ENCODE measurements at places on chromosomes 11 and 22.

DNA sequence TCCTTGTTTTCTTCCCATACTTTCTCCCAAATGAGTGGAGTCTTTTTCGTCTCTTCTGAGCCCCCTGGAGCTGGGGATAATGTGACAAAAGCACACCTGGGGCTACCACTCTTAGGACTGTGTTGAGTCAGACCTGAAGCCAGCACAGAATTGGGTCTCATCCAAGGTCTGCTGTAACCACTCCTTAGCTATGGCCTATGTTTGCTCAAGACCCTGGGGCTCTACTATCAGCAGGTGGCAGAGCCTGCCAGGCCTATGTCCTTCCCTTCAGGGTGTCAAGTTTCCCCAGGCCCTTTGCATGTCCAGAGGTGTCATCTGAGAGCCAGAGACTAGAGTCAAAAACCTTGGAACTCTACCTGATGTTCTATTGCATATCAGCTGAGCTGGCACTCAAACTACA lies 335.7 kb downstream of the DDX10 start:
- no peak for DNase-seq

DNA sequence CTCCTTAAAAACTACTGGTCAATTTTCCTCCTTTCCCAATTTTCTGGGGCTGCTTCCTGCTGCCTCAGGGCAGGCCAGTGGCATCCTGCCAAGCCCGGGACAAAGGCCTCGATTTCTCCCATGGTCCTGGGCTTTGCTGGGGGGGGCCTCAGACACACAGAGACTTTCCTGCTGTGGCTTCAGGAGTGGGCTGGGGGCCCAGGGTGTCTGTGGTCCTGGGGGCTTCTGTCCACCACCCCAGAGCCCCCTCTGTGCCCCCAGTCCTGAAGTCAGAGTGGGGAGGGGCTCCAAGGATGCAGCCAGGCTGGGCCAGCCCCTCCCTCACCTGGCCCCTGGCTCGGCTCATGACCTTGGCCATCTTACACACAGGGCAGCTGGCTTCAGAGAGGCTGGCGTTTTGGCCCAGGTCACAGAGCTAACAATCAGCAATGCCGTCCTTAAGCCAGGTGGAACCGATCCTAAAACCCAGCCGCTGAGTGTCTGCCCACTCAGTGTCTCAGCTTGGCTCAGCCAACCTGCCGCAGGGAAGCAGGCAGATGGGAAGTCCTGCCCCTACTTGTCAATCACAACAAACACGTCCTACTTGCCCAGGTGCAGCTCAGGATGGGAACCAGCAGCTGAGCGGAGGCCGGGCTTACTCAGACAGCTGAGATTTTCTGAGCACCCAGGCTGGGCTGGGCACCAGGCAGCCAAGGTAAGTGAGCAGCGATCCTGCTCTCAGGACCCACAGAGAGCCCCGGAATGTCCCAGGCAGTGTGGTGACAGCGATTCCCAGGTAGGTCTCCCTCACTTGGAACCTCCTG lies 34.6 kb downstream of the OSBPL5 start:
- DNase-seq, result no peak

DNA sequence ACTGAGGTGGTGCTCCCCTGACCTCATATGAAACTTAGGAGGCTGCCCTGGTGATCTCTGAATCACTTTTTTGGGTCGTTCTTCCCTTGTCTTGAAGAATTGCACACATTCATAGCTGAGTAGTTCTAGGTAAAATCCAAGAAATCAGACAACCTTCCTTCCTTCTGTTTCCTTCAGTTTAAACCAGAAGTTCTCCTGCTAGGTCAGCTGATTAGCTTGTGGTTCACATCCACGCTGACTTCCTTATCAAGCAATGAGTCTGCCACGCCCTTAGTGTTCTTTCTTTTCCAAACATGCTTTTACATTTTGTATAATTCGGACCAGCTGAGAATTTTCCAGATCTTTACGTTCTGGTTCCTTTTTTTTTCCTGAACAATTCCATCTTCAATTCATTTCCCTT lies 892.8 kb downstream of the NTM start:
- DNase-seq, result no peak

DNA sequence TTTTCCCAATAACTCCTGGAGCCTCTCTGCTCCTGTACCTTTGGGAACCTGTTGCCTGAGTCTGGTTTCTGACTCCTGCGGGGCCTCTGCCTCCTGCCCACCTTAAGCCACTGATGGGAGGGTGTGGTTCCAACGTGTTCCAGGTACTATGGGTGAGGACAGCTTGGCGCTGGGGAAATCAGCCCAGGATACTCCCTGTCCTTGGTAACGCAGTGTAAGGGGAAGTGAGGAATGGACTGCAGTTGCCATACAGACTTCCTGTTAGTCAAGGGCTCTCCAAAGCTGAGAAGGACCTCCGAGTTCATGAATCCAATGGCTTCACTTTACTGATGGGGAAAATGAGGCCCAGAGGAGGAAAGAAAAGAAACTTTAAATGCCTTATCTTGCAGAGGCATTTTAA lies 1.2 kb upstream of the MARK2 start:
- no peak for DNase-seq

- peak; percentile 36 for DNase-seq
Measured at GRCh38 chr11:45149483-45150056, 3.1 kb downstream of the PRDM11 start.

DNA sequence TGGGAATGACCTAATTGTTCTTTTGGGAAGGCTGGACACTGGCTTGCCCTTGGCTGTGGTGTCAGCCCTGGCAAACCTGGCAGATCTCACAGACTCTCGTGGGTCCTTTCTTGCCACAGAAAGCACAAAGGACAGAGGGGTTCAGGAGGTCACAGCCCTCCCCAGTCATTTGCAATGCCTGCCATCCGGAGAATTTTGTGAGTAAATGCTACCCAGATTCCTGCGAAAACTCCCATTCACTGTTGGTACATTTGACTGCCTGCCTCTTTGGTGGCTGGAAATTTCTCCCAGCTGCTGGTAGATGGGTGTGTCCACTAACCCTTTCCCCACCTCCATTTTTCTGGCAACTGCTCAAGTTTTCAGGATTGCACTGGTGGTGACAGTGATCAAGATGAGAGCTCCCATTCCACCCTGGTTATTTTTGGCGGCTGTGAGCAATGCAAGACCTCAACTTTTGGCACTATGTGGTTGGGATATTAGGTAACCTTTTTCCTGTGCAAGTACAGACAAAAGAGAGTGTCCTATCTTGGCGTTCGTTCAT lies 155.7 kb downstream of the NAV2 start:
- DNase-seq, result no peak

DNA sequence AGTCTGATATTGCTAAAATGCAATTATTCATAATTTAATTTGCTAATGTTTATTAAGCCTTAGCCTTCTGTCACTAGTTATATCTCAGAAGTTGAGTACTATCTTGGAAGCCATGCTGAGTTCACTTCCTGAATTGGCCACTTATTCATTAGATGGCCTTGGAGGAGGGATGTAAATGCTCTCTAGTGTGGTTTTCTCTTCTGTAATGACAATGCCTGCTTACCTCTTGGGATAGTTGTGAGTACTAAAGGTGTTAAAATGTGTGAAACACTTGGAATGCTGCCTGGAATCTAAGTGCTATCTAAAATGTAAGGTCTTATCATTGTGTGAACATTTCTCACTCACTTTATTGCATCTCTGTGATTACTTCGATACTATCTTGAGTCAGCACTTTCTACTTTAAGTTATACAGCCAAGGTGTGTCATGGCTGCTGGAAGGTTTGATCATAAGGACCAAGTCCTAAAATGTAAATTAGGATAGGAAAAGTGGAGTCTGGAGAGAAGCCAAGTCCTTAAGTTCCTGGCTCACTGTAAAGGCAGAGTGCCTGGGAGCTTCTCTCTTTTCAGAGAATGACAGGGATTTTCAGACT lies 12.4 kb downstream of the GLYATL2 start:
- no peak for DNase-seq

- DNase-seq, result peak; percentile 80
Measured at GRCh38 chr22:36659762-36660509, 43.6 kb downstream of the CACNG2 start.

GRCh38 chr22:28442711-28443525 lies 236.7 kb downstream of the TTC28 start:
- DNase-seq, result peak; percentile 52

DNA sequence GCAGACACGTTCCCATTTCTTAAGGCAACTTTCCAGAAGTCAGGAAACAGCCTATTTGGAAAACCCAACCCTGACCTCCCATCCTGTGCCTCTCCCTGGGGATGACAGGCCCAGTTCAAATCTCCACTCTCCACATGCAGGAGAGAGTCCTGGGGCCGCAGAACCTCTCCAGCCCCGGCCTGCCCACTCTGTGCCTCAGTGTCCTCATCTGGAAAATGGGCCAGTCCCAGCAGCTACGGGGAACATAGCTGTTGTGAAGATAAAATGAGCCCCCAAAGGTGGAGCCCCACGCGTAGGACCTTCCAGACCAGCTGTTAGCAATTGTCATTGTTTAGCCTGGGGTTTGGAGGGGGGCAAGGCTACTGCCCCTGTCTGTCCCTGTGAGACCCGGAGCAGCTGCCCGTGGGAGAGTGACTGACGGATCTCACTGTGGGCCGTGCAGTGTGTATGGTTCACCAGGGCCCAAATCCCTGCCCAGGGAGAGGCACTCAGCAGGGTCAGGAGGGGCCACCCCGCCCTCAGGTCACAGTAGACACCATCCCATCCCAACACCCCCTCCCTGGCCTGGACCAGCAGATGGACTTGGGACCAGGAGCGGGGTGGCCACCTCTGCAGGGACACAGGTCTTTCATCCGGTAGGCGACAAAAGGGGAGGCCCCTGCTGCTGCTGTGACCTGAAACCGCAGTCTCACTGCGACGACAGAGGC lies 145.9 kb downstream of the CTTN start:
- no peak for DNase-seq

- DNase-seq, result no peak
Measured at GRCh38 chr11:19121646-19122045, 4.7 kb downstream of the ZDHHC13 start.

DNA sequence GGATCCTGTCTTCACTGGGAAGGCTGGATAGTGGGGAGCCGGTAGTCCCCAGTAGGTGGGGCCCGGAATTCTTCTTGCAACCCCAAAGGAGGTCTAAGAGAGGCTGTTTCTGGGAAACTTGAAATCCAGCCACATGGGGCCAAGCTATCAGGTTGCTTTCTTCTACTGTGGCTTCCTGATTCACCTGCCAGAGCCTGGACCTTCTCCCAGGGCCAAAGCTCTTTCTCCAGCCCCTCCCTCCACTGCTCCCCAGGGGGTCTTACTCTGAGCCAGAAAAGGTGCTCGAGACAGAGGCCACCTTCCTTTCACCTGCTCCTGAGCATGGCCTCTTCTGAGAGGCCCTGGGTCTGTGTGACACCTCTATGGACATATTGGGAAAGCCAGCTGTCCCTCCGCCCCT lies 9.1 kb downstream of the TST start:
- DNase-seq, result no peak

GRCh38 chr11:91248199-91248807 lies 976.3 kb upstream of the FAT3 start:
- DNase-seq, result no peak

- no peak for DNase-seq
Measured at GRCh38 chr11:123145661-123146060, 49.4 kb downstream of the CLMP start.

DNA sequence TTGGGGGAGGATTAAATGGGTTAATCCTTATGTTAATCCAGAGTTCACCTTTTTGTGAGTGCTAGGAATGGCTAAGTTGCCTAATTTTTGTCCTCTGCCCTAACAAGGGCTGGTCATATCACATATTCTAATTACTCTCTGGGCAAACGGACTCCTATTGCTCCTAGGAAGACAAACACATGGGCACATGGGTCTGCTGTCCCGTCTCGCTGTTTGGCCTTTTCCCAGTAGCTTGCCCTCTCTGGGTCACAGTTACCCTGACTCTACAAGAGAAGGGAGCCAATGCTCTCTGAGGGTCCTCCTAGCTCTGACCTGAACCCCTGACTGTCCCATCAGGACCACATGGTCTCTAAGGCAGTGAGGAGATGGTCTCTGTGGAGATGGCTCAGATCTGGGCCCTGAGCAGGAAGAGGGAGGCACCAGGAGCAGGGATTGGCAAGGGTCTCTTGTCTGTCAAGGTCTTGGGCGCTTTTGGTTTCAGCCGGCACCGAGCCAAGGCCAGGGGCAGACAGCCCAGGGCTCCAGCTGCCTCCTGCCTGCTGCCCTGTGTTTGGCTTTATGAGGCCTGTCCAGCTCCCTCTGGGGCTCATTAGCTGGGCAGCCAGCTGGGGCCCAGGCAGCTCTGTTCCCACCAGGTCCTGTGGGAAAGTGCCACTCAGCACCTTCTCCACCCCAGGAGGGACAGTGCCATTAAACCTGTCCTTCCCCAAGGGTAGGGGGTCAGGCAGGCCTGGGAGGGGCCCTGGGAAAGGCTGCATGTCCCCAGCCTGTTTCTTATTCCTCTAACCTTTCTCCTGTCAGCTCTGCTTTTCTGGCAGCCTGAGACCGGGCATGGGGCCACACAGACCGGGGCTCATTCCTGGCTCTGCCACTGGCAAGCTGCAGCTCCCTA lies 559.9 kb downstream of the MN1 start:
- DNase-seq, result no peak

DNA sequence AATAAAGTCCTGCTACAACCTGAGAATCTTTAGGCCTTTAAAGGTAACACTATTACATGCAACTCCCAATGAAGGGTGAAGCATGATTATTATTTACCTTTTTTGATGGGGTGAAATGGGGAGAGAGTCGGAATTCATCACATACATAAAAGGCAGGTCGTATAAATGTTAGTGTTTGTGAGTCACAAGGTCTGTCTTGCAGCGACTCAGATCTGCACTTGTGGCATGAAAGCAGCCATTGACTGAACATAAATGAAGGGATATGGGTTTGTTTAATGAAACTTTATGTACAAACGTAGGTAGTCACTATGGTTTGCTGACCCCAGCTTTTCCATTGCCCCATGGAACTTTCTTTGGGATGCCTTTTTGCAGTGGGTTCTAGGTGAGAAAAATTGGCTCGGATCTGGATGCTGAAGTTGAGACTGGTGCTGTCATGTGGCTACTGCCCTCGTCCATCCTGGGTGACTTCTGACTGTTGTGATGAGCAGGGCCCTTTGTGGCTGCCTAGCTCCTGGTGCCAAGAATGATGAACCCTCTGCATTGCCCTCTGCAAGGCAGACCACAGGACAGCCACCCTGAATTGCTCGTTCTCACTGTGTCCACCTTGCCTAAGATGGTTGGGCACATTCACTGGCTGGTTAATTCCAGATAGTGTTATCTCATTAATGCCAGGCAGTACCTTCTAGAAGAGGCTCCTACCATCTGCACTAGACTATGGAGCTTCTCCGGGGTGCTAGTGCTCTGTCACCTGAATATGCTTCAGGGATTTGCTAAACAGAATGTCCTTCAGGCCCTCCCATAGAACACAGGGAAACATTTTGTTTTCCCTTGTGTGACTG lies 11.3 kb downstream of the GGTLC2 start:
- no peak for DNase-seq

DNA sequence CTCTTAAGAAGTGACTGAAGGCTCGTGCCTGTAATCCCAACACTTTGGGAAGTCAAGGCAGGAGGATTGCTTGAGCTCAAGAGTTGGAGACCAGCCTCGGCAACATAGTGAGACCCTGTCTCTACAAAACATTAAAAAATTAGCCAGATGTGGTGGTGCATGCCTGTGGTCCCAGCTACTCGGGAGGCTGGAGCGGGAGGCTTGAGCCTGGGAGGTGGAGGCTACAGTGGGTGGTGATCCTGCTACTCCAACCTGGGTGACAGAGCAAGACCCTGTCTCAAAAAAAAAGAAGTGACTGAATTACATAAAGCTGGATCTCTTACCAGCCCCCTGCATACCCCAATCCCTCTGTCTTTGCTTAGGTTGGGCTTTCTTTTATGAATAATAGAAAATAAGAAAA lies 58.1 kb downstream of the C22orf31 start:
- no peak for DNase-seq

All from activated CD8-positive, alpha-beta memory T cell treated with anti-CD3 and anti-CD28 coated beads, Interleukin-2, amount 50 U/mL, for 48 hours (primary cell).